ENCODE measurements at places on chromosomes 2 and 18. TPM values are rescaled to one million over a fixed set of nuclear protein-coding genes. Genes with fewer than 3 reads are reported as not detected.
A peak's percentile ranks its signal among the peaks of the same experiment; 100 is the strongest.

- H3K36me3 ChIP-seq, result no peaks in the 10 kb centered on the region
- no peak for DNase-seq
- H3K27ac ChIP-seq, result no peak overlapping the region
- no peaks in the 10 kb centered on the region for H3K27me3 ChIP-seq
- peaks cover 9% of the 10 kb centered on the region for H3K4me1 ChIP-seq
These were observed 126.2 kb upstream of the VRK2 start for GRCh38 chr2:57920342-57920939.

DNA sequence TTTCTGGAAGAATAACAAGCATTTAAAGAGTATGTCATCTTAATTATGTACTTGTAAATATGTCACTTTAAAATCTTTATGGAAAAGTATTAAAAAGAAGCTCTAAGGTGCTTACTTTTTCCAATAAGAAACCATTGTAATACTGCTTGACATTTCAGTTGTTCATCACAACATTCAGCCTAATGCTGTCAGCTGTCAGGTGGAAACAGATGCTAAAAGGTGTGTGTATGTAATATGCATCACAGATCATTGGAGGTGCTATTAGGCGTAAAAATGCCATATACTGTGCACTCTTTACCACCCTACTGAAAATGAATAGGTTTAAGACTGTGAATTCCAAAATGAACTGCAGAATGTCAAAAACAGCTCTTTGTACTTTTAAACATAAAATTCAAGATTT is 40.3 kb downstream of the METTL8 start:
- H3K27me3 ChIP-seq, result no peaks in the 10 kb centered on the region
- H3K27ac ChIP-seq, result no peak overlapping the region
- DNase-seq, result no peak
- no peak overlapping the region for H3K4me3 ChIP-seq

GRCh38 chr2:235347691-235348090 is 146.2 kb upstream of the AGAP1 start:
- DNase-seq, result peak; percentile 91
- H3K27me3 ChIP-seq, result peaks cover 48% of the 10 kb centered on the region
- no peak overlapping the region for H3K27ac ChIP-seq
- no peak overlapping the region for H3K4me3 ChIP-seq

ALPG gene
- total RNA-seq, result not detected
